NCI-H1694 treated with DMSO at 0.1 percent for 48 hours (cell line): ENCODE measurements at places on chromosomes 2 and 18.

DNA sequence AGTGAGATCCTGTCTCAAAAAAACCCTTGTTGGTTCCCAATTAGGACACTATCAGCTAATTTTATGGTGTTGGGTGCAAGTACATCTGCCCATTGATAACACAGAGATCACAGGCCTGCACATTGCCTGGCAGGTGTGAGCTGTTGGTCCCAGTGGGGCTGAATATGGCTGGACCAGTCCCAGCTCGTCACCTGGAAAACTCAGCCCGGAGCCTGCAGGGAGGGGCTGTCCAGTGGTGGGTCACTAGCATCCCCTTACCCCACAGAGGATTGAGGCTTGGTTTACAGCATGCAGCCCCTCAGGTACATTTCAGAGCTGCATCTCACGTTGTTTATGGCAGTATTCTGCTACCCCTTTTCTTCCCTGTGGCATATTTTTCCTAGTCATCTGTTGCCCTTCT, 40.8 kb upstream of the CHMP1B start:
- no peak for DNase-seq

DNA sequence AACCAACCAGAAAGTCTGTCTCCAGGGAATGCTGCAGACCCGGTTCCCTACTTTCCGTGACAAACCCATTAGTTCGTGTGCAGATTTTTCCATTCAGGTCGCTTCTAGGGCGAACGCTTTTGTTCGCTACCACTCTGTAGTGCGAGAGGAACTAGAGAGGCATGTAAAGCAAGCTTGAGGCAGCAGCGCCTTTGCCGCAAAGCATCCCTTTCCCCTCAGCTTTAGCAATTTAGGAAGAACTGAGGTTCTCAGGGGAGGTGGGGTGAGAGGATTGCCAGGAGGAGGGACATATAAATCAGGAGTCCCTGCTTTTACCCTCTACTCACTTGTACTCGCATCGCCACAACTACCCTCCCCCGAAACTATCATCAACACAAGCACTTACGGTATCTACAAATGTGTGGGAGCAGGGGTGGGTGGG, 748 bp upstream of the ZNF804A start:
- no peak for DNase-seq

- no peak for DNase-seq
These were observed 54.6 kb downstream of the ZFP36L2 start for GRCh38 chr2:43171789-43172188.

DNA sequence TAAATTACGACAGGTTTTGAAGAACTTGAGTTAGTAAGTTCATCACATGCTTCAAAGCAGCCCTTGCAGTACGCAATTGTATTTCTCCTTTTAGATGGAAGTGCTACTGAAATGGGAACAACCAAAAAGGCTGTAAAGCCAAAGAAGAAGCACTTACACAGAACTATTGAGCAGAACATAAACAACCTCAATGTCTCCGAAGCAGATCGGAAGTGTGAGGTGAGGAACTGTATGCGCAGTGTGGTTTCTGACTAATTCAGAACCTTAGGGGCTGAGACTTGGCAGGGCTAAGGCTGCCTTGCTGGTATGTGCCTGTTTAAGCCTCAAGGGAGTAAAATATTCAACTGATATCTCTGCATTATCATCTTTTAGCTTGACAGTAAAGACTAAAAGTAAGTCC, 8.4 kb downstream of the NCAPH start:
- DNase-seq = no peak

DNA sequence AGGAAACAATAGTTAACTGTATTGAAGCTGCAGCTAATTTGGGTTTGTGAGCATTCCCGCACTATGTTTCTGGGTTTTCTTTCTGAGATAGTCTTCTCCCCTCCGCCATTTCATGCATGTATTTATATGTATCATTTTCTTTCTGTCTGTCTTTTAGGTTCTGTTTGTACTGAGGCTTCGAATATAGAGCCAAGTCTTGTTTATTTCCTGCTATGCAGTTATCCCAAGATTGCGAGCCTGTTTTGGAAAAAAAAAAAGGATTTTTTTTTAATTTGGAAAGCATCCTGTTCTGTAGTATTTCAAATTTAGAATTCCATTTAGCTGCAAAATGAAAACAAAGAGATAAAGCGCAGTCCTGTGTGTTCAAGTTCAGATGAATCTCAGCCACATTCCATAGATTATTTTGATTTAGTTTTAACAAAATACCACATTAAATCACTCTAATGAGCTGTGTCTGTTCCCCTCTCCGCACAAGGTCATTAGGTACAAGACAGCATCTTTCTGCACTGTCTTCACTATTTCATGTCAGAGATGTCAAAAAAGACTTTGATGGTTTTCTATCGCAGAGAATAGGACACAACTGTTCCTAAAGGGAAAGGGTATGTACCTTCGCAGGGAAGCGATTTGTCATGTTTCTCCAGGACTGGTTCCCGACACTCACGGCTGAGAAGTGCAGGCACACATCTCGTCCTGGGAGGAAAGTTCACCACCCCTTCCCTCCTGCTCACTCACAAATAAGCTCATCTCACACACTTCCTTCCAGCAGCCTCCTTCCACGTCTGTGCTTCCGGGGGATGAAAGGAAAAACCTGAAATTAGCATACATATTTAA, 443.4 kb downstream of the ZNF516 start:
- no peak for DNase-seq
